ENCODE measurements at places on chromosomes 6 and 20. TPM values are rescaled to one million over a fixed set of nuclear protein-coding genes. Genes with fewer than 3 reads are reported as not detected.

Gene WFDC10A
- total RNA-seq, result not detected

GRCh38 chr20:35451295-35451694, 4.1 kb upstream of the CEP250 start:
- no peak for DNase-seq

DNA sequence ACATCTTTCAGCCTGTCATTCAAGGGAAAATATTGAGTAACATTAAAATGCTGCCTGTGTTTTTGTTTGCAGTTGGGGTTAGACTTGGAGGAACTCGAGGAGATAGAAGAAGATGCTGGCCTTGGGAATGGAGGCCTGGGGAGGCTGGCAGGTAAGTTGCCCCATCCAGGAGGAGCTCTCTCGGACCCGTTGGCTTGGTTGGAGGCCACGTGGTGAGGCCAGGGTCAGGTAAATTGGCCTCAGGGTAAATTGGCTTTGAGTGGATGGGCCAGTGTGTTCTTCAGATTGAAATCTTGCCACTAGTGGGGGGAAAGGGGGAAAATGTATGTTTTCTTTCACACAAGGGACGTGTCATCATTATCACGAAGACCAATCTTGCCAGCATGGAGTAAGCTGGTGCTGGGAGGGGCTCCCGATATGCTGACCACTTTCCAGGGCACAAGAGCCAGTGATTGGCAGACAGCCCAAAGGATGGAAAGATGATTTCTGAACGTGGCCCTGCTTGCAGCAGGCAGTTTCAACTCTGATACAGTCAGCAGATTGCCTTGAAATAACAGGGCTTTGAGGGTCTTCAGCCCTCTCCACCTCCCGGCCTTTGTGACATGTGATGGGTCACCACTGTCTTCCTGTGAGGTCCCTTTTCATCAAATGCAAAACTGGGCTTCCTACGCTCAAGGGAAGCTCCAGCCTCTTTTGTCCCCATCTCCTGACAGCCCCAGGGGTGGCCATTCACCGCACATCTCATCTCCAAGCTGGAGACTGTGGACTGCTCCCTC, 21.4 kb downstream of the PYGB start:
- DNase-seq, result no peak

DNA sequence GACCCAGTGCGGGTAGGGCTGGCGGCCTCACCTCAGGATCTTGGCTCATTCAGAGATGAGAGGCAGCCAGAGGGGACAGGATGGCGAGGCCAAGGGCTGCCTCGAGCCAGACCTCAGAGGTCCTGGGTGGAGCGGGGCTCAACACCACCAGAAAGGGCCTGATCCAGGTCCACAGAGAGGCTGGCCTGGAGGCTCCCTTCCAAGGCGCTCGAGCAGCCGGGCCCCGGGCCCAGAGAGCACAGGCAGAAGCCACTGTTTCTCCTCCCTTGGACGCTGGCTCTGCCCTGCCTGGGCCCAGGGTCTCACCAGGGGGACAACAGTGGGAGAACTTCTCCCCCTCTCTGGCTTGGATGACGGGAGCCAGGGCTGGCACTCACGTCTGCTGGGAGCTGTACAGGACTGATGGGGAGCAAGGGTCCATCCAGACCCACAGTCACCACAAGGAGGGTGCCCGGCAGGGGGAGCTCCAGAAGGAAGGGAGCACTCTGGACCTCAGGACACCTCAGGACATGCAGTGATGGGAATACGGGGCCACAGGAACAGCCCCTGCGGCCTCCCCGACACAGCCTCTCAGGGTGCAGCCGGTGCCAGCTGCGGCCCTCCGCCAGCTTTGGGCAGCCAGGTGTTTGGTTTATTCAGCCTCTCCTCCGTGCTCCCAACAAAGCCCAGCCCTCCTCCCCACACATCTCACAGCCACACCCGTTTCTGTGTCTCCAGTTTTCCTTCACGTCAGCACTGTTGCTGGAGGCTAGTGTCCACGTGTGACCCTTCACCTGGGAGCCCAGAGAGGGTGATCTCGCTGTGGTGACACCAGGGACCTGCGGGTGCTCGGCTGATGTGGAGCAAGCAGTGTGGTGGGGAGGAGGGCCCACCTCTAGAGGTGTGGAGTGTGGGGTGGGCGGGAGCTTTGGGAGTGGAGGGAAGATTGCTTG, 8.7 kb downstream of the RPS21 start:
- DNase-seq, result no peak
